SK-N-MC (cell line): ENCODE measurements at places on chromosomes 12 and 14.

GRCh38 chr12:49059299-49060171, 1.1 kb downstream of the KMT2D start:
- no peak for DNase-seq

- no peak for DNase-seq
Measured at GRCh38 chr12:71792599-71792998, 37.9 kb downstream of the RAB21 start.

DNA sequence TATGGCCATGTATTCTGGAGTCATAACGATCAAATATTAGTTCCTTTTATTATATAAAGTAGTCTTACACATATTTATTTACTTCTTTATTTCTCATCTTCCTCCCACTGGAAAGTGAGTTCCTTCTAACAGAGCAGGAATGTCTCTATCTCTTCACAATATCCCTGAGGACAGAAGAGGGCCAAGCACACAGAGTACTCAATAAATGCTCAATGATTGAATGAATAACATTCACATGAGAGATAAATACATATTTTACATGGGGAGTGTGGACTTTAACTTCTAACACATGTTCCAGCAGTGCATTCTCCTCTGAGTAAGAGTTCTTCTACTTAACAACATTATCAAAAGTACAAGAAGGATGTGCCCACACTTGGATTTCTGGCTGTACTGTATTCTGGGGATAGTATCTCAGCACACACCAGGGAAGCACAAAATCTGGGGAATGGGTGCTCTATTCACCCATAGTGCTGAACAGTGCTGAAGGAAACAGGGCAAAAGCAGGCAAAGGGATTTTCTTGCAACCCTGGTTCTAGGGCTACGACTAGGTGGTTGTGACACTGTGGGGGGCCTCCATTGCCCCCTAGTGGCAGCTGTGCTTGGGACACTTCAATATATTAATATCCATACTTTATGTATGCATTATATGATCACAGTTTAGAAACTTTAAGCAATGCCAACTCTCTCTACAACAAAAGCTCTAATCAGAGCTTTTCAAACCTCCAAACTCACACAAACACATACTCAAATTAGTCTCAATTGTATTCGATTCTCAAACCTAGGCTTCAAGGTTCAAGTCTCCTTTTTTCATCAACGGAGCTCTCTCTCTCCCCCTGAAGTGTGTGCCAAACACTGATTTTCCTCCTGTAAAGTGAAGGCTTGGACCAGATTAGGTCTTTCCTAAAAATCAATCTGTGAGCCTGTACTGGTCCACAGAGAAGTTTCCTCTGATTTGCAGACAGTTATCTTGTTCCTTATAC, 115.5 kb downstream of the SLC2A13 start:
- DNase-seq, result no peak

GRCh38 chr12:19842116-19842515, 402.8 kb downstream of the AEBP2 start:
- no peak for DNase-seq

- DNase-seq, result no peak
Measured at GRCh38 chr12:93146263-93146939, 217.3 kb upstream of the EEA1 start.

- no peak for DNase-seq
Measured at GRCh38 chr12:92608151-92609091, 94.4 kb upstream of the PLEKHG7 start.

- DNase-seq, result no peak
Measured at GRCh38 chr12:83335748-83336147, 649.0 kb downstream of the TMTC2 start.

- DNase-seq, result peak; percentile 18
Measured at GRCh38 chr14:31920989-31921650, 156.0 kb upstream of the ARHGAP5 start.

DNA sequence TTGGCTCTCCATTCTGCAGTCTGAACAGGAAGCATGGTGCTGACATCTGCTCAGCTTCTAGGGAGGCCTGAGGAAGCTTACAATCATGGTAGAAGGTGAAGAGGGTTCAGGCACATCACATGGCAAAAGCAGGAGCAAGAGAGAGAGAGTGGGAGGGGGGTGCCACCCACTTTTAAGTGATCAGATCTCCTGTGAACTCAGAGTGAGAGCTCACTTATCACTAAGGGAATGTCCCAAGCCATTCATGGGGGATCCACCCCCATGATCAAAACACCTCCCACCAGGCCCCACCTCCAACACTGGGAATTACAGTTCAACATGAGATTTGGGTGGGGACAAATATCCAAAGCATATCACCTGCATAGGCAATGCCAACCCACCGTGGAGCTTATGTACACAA, 9.8 kb upstream of the GNG2 start:
- DNase-seq, result no peak

DNA sequence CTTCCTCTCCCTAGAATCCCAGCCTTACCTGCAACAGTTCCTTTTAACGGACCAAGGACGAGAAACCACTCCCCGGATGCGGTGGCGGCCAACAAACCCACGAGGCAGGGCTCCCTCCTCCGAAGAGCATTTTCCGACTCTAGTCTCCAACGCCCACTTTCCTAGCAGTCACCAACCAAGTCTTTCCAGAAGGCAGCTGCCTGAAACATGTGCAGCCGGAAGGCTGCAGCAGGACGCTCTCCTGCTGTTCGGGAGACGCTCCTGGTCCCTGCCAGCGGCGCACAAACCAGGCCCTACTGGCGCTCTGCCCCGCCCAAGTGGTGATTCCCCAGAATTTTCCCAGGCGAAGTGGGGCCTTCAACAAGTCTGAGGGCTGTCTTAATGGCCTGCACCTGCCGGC, 21.1 kb upstream of the ADAM20 start:
- no peak for DNase-seq

GRCh38 chr14:92686411-92686899, 62.0 kb downstream of the LGMN start:
- DNase-seq, result no peak

DNA sequence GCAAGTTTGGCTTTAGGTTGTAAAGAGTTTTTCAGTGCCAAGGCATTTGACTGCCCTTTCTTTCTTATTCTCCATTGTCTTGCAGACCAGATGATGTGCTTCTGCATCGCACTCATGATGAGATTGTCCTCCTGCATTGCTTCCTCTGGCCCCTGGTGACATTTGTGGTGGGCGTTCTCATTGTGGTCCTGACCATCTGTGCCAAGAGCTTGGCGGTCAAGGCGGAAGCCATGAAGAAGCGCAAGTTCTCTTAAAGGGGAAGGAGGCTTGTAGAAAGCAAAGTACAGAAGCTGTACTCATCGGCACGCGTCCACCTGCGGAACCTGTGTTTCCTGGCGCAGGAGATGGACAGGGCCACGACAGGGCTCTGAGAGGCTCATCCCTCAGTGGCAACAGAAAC, 64.3 kb downstream of the KCNMB4 start:
- no peak for DNase-seq

DNA sequence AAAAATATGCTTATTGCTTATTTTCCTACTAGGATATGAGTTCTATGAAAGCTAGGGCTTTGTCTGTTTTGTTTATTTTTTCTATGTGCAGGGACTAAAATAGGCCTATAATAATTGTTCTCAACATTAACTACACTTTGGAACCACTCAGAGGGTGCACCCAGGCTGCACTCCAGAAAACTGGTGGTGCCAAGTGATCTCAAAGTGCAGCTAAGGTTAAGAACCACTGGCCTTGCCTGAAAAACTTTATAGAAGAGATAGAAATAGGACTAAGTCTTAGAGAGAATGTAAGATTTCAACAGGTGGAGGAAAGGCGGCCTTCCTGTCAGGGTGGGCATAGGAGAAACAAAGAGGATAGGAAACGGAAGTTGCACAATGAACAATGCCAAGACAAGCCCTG, 37.7 kb upstream of the NR1H4 start:
- no peak for DNase-seq
